ENCODE measurements at places on chromosomes 12 and 14.

DNA sequence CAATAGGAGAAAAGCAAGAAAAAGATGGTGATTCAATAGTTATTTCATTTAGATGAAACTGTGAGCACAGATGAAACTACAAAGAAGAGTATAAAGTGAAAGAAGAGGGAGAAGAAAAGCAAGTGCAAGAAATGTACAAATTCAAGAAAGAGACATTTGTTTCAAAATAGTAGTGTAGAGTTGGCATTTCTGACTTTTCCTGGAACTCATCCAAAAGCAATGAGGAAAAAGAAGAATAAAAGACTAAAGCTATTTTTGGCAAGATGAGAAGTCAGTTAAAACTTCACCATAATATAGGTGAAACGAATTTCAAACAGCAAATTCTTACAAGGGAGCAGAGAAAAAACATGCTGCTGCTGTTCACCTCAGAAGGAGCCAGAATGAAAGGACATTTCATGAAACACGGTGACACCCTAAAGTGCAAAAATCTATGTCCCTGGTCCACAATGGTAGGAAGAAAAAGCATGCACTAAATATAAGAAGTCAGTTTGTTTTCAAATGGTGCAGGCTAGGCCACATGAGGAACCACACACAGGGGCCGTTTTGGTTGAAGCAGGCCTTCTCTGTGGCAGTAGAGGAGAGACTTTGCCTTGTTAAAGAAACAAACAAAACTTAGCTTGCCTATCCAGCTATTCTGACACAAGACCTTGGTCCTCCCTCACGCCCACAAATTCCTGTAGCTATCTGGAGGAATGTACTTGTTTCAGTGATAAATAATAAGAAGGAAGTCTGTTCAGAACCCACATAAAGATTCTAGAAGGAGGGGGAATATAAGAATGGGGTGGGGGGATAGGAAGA, 11.1 kb upstream of the CMAS start:
- DNase-seq: no peak

GRCh38 chr14:105060751-105061427, 4.3 kb downstream of the GPR132 start:
- DNase-seq: no peak

DNA sequence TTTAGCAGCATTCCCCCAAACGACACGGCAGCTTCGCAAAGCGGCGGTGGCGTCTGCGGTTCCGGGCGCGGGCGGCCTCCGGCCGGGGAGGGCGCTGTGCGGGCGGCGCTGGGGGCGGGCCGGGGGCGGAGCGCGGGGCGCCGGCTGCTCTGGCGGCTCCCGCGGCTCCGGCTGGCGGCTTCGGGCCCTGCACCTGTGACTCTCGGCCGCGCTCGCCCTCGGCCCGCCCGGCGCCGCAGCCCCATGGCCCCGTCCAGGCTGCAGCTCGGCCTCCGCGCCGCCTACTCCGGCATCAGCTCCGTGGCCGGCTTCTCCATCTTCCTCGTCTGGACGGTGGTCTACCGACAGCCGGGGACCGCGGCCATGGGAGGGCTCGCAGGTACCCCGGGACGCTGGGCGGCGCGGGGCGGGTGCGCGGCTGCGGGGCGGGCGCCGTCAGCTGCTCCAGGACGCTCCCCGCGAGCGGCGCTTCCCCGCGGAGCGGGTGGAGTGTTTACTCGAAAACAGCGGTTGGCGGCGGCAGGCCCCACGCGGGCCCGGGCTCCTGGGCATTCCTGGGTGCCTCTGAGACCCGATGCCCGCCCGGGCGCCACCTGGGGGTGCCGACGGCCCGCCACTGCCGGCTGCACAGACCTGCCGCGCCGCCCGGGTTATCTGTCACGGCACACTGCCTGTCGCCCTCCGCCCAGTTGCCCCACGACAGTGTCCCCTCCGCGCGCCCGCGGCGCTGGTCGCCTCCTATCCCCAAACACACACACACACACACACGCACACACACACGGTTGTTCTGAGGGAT, at the start of gene SLC48A1:
Gene SLC48A1 (plus strand): TSS at position 177 of the 796 bp plus-strand sequence. CDS start 67 bp downstream, at position 244.
- DNase-seq: peak; percentile 72

DNA sequence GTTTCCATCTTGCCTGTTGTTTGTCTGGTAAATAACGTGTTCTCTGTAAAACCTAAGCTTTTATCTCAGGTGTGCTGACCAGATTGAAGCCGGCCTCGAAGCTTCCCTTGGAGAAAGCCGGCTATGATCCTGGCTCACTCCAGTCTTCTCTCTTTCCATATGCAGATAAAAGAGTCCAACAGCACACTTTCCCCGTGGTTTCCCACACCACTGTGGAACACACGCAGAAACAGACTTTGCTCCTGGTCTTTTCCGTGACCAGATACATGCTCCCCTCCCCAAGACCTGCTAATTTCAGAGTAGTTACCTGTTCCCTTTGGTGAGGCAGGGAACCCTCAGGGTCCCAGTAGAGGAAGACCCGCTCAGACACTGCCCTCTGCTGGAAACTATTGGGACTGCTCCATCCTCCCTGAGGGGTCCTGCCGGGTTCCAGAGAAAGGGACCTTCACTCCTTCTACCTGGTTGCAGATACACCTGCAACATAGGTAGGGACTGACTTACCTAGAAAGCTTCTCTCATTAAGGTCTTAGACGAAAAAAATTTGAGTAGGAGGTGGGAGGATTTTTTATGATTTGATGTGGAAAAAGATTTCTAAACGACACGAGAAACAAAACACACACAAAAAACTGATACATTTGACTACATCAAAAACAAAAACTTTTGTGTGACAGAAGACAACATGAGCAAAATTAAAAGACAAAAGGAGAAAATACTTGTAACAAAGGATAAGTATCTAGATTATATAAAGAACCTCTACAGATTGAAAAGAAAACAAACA, 415.4 kb upstream of the CCDC196 start:
- peak; percentile 71 for DNase-seq

- DNase-seq: no peak
These were observed 1237.0 kb upstream of the USP15 start for GRCh38 chr12:61023231-61023630.

GRCh38 chr14:70907996-70908934, 1.0 kb downstream of the PCNX1 start:
- no peak for DNase-seq

DNA sequence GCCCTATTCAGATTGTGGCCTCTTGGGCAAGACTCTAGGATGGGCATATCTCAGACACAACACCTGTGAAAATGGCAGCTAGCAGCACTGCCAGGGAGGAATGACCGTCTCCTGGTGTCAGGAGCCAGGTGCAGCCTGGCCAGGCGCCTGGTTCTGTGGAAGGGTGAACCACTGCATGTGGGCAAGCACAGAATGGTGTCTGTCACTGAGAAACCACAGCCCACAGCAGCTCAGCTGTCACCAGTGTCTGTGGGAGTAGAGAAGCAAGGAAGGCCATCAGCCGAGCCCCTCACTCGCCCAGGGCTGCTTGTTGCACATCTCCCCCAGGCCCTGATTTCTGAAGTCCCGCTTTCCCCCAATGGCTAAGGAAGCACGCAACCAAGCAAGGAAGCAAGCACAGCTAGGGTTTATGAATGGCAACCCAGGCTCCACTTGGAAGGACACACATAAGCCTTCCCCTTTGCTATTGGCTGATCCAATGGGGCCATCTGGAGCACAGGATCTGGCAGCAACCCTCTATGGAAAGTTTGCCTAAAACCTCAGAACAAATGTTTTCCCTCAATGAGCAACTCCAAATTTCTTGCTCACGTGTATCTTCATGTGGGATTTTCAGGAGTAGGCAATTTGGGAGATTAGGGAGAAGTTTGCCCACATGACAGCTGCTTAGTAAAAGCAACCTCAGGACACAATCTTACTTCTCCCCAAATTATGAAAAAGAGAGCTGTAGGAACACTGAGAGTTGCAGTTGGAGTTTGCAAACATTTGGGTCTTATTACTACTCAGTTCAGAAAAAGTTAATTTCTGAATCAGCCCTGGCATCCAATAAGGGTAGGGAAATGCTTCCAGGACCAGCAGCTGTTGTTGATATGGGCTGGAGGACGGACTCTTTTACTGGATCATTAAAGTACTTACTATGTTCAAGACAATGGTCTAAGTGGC, 44.7 kb downstream of the GPHB5 start:
- no peak for DNase-seq

DNA sequence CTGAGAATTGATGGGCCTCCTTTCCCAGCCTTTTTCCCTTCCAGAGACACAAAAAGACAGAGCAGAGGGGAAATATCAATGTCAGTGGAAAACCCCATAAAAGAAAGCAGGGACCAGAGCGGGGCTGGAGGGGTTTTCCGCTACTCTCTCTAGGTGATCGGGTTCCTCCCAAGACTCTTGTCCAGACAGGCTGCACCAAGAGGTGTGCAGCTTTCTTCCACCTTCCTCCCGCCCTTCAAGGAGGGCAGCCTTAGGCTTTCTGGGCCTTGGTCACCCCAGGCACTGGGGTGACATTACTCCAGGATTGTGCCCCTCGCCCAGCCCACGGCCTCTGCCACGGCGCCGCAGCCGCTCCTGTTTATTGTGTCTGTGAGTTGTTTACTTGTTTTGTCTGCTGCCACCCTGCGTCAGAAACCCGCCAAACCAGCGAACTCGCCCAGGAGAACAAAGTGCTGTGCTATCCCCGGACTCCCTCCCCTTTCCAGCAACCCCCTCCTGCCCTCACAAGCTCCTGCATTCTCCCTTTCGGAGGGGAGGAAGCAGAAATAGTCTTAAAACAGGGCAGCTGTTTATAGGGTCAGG, 6.7 kb upstream of the HOXC6 start:
- DNase-seq: no peak

DNA sequence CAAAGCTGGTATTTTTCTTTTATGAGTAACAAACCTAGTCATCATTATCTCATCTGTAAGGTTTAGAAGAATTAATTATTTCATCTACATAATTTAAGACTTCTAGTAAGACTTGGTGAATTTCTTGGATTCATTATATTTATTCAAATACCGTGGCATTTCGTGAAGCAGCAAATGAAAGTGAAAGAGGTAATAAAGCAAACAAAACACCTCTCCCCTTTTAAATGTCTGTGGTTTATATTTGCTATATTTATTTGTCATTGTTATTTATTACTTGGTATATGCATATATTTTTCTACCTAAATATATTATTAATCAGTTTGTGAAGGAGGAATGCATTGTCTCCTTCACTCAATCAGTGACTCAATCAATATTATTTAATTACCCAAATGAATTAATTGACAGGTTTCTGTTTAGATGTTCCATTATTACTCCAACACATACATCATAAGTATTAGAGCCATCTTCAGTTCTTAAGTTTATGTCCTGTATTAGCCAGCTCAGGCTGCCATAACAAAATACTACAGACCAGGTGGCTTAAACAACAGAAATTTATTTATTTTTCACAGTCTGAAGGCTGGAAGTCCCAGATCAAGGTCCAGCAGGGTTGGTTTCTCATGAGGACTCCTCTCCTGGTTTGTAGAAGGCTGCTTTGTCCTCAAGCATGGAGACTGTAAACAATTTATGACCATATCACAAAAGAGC, 6.6 kb downstream of the CFAP54 start:
- DNase-seq: no peak

DNA sequence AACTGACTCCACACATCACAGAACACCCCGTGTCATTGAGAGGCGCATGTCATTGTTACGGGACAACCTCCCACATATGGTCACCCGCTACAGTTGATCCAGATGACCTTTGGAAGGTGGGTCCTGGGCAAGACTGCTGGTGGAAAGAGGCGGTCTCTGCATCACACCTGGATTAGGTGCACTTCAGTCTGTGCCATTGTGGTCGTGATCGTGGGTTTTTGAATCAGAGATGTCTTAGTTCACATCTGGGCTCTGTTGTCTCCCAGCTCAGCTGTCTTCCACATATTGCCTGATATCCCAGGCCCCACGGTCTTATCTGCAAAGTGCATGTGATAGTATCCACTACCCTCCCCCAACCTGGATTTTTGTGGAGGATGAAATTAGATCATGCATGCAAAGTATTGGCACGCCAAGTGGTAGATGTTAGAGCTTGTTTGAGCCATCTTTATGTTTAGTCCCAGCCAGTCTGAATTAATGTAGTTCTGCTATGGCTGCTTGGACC, 208.7 kb upstream of the FOXN3 start:
- no peak for DNase-seq

DNA sequence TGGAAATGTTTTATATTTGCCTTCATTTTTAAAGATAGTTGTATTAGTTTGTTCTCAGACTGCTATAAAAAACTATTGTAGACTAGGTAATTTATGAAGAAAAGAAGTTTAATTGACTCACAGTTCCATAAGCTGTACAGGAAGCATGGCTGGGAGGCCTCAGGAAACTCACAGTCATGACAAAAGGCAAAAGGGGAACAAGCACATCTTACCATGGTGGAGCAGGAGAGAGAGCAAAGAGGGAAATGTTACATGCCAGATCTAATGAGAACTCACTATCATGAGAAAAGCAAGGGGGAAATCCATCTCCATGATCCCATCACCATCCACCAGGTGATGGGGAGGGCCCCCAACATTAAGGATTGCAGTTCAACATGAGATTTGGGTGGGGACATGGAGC, 35.5 kb upstream of the UNC79 start:
- DNase-seq: no peak

DNA sequence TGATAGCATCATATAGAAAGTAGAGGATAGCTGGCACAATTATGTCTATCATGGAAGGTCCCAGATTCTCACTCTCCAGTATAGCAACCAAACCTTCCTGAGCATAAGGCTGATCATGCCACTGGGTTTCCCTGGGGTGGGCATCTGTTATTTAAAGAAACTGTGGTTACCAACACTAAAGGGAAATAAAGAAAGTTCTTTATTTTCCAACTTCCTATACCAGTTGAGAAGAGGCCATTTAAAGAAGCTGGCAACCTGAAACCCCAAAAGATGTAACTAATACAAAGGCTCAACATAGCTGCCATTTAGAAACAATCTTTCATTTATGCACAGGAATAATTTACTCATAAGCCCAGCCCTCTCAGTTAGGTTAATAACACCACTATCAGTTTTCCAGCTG, 3.1 kb downstream of the BCAT1 start:
- DNase-seq: no peak

- DNase-seq: no peak
These were observed 43.3 kb upstream of the PTPRO start for GRCh38 chr12:15278816-15279658.

DNA sequence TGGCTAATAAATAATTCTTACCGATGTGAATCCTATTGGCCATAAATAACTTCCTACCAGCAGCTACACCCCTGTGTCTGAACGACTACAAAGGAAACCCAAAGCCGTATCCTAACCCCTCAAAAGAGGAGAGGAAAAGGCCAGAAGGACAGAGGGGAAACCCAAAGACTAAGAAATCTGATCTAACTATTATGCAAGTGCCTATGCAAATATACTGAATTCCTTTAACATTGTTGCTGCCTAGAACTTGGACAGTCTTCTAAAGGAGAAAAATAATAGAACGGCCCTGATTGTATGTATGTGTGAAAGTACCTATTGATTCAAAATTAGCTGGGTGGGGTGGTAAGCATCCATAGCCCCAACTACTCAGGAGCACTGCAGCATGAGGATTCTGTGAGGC, 997 bp downstream of the PLEKHG7 start:
- DNase-seq: no peak

GRCh38 chr12:10140001-10140400, 10.0 kb upstream of the CLEC7A start:
- DNase-seq: peak; percentile 3

DNA sequence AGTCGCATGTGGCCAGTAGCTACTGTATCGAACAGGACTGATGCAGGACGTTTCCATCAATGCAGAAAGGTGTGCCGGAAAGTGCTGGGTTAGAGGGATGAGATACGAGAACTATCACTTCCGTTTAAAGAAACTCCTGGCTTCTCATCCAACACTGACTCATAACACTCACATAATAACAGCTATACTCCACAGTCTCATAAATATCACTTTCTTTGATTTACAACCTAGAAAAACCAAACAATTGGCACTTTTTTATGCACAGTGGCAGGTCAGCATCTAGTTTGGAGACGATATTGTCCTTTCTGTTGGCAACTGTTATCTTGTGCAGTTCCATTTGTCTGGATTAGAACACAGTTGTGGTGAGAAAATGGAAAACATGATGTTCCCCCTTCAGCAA, 43.4 kb downstream of the SLC25A21 start:
- DNase-seq: no peak
